Purkinje cell (primary cell): ENCODE measurements at places on chromosomes 4 and X. TPM values are rescaled to one million over a fixed set of nuclear protein-coding genes. Genes with fewer than 3 reads are reported as not detected.

Gene DUX4
- not detected in 2 replicates for polyA plus RNA-seq

Gene CSTF2
- 5.4 and 6.8 TPM in 2 replicates for polyA plus RNA-seq

Gene SMIM10L2A
- polyA plus RNA-seq: 0.73 and 1.5 TPM in 2 replicates

Gene SSX4B
- not detected in 2 replicates for polyA plus RNA-seq

Gene LEF1
- polyA plus RNA-seq: 0.65 TPM in 1 of 2 replicates, not detected in the other

Gene GLRA3
- 13.2 and 18.9 TPM in 2 replicates for polyA plus RNA-seq

Gene TMPRSS11E
- not detected in 2 replicates for polyA plus RNA-seq

Gene SPACA5
- not detected in 2 replicates for polyA plus RNA-seq

Gene SMR3B
- not detected in 2 replicates for polyA plus RNA-seq

Gene ZNF185
- 1.1 TPM in 1 of 2 replicates, not detected in the other for polyA plus RNA-seq

Gene HNRNPDL
- 335 and 337 TPM in 2 replicates for polyA plus RNA-seq

Gene GABRQ
- not detected in 2 replicates for polyA plus RNA-seq

Gene SHISA3
- not detected in 2 replicates for polyA plus RNA-seq

Gene COL25A1
- 1.0 and 1.5 TPM in 2 replicates for polyA plus RNA-seq

Gene RELL1
- polyA plus RNA-seq: 0.27 and 1.1 TPM in 2 replicates
